Stimulated activated CD8-positive, alpha-beta memory T cell treated with anti-CD3 and anti-CD28 coated beads, Interleukin-4, amount 100 ng/mL, for 1 hour (primary cell): ENCODE measurements at places on chromosomes 2 and 18.

DNA sequence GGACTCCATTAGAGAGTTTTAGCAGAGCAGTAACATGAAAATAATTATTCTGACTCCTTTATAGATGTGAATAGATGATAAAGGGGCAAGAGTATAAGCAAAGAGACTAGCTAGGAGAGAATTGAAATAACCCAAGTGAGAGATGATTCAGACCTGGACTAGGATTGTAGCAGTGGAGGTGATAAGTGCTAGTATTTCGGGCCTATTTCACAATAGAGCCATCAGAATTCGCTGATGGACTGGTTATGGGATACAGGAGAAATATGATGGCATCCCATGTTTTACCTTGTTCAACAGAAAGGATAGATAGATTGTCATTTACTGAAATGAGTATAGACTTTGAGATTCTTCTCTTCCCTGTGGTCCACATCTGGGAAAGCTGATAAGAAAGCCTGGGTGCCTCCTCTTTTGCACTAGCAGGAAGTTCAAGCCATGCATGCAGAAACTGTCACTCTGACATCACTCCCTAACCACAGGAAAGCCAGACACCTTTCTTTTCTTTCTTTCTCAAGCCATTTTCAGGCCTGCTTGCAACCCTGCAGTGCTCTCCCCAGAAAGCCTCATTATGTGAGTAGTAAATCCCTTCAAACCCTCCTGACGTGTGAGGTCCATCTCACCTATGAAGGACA lies 25.3 kb downstream of the DYNAP start:
- DNase-seq = no peak

DNA sequence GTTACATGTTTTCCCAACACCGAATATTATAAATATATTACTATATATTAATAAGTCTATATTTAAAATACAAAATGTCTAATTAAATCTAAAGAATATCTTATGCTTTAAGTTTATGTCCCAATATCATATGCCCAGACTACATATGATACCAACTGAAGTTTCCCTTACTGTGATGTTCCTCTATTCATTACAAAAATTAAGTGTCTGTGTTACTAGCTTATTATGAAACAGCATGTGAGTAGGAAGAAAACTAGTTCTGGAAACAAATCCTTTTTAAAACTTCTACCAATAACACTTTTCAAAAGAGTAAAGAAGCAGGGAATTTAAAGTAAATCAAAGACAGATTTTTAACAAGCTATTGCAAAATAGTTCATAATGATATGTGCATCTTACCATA lies 17.8 kb downstream of the HNRNPLL start:
- no peak for DNase-seq

- no peak for DNase-seq
These were observed 110.8 kb downstream of the BCL11A start for GRCh38 chr2:60442608-60443007.

DNA sequence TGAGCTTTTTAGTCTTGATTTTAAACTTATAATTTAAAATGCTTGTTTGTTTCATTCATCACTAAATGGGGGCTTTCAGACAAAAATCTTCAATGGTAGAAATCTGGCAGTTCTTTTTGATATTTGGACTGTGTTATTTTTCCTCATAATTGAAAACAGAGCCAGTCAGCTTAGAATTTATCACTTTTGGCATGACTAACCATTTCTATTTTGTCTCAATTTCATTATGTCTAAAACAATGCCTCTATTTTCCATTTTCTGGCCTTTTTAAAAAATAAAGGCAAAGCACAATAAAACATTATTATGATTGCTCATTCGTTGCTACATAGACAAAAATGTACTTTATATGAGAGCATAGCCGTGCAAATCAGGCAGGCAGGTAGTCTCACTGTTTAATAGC lies 434.5 kb downstream of the XIRP2 start:
- no peak for DNase-seq

- DNase-seq = no peak
These were observed 132.5 kb upstream of the EPAS1 start for GRCh38 chr2:46164529-46165301.

DNA sequence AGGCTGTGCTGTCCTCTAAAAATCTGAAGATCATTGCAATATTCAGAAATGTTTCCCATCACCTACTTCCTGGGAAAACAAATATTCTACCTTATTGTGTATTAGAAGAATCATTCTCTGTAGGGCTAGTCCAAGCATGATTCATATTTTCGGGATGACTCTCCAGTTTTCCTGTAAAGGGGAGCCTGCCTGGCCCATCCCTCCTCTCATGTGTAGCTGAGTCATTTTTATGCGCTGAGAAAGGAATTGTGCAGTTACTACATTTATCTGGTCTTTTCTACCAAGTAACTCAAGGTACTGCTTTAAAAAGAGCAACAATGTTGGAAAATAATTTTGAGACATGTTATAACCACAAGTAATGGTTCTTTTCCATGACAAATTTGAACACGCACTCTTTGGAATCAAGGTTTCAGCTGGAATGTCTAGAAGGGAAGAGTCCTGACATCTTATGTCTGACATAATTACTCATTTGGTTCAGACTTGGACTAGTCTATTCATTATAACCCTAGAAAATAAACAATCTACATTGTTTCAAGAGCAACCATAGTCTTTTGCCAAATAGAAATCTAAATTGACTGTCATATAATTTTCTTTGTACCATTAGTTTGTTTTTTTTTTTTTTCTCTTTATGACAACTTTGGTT lies 6.6 kb downstream of the DSG3 start:
- no peak for DNase-seq

GRCh38 chr2:10469955-10470608 lies 22.0 kb upstream of the ODC1 start:
- DNase-seq = no peak
